Stimulated activated CD4-positive, alpha-beta T cell treated with anti-CD3 and anti-CD28 coated beads, Interleukin-15, amount 100 ng/mL, for 48 hours (primary cell): ENCODE measurements at places on chromosomes 2 and 18.

DNA sequence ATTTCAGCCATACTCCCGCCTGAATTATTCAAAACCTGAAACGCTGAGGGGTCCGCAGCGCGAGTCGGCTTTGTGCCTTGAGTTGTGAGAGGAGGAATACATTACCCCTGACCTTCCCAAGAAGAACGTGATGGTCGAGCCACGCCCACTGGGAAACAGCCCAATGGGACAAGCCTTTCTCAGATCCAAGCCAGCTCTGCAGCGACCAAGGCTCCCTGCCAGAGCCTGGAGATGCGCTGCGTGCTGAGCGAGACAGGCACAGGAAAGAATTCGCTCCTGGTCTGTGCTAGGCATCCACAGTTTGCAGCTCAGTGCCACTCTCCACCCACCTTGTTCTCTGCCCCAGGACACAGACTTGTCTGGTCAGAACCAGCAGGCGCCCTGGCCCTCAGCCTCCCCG is 74.1 kb upstream of the GLI2 start:
- DNase-seq, result no peak

DNA sequence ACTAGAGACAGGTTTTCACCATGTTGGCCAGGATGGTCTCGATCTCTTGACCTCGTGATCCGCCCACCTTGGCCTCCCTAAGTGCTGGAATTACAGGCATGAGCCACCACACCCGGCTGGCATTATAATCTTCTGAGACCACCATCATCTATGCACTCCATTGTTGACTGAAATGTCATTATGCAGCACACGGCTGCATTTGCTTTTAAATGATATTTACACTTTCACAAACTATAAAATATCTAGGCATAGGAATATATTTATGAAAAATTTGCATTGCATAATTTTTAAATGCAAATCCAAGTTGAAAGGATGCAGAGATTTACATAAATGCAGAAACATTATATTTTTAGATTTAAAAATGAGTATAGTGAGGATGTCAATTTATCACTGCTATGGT is 30.0 kb upstream of the ANKRD44 start:
- DNase-seq, result no peak

DNA sequence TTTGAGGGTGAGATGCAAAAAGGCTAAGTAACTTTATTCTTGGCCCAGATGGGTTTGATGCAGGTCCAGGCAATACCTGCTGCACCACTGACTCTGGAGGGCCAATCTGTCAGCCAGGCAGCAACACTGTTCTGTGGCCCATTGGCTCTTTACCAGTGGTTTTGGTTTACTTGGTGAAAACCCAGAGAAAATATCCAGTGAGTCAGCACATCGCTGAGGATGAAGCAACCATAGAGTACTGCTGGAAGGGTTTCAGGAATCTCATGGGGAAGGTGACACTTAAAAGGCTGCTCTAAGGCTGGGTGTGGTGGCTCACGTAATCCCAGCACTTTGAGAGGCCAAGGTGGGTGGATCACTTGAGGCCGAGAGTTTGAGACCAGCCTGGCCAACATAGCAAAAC is 192.5 kb upstream of the FAM98A start:
- DNase-seq, result no peak

GRCh38 chr2:227973241-227973640 is 101.8 kb downstream of the DAW1 start:
- DNase-seq, result no peak

- DNase-seq, result no peak
Measured at GRCh38 chr18:31454066-31454708, 6.6 kb downstream of the DSG3 start.

DNA sequence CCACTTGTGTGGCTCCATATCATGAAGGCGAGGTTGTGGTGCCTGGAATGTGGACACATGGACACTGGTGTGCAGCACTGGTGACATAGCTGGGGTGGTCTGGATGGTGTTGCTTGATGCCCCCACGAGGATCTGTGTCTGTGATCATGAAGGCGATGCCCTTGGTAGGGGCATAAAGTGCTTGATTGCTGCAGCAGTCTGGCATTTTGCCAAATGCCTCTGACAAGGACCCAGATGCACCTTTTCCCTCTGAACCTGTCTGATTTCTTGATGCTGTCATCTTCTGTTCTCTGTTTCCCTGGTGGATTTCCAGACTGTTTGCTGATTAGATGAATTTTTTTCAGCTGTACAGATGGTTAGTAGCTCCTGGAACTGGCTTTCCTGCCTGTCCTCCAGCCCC is 752.0 kb upstream of the HS6ST1 start:
- no peak for DNase-seq

- no peak for DNase-seq
Measured at GRCh38 chr18:35581898-35582641, 530 bp downstream of the GALNT1 start.

GRCh38 chr2:191566344-191566743 is 111.6 kb upstream of the NABP1 start:
- DNase-seq, result peak; percentile 22

- no peak for DNase-seq
Measured at GRCh38 chr2:40719414-40719813, 267.5 kb upstream of the SLC8A1 start.

DNA sequence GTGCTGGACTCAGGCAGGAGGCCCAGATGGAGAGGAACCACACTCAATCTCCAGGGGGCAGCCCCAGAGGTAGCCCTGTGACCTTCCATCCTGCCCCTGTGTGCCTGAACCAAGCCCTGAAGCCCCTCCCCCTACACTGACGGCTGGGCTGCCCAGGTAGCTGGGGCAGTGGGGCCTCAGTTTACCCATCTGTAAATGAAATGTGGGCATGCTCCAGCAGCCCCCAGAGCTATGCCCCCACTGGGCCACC is 15.8 kb downstream of the CROCC2 start:
- DNase-seq, result no peak

DNA sequence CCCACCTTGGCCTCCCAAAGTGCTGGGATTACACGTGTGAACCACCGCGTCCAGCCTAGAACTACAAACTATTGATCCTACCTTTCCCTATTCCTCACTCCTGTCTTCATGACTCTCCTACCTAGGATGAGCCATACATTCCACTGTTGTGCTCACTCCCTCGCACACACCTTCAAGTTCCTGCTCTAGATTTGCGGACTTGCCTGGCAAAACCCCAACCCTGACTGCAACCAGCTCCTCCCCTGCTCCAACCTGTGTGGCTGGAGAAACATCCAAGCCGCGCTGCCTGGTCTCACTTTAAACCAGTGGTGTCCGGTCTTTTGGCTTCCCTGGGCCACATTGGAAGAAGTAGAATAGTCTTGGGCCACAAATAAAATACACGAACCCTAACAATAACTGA is 5.0 kb upstream of the DNPEP start:
- DNase-seq, result no peak

DNA sequence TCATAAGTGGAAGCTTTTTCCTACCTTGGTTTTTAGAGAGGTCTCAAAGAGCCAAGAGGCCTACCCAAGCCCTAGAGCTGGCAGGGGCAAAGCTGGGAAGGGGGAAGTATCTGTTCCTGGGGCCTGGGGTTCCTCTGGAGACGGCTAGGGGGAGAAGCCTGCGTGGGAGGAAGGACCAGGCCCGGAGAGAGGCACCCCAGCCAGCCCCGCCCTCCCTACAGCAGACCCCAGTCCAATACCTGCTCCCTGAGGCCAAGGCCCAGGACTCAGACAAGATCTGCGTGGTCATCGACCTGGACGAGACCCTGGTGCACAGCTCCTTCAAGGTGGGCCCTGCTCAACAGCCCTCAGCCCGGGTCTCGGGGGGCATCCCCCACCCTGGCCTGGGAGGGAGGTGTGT is 2.2 kb downstream of the CTDSP1 start:
- no peak for DNase-seq

- no peak for DNase-seq
Measured at GRCh38 chr2:201925056-201925455, 108.6 kb upstream of the FZD7 start.

DNA sequence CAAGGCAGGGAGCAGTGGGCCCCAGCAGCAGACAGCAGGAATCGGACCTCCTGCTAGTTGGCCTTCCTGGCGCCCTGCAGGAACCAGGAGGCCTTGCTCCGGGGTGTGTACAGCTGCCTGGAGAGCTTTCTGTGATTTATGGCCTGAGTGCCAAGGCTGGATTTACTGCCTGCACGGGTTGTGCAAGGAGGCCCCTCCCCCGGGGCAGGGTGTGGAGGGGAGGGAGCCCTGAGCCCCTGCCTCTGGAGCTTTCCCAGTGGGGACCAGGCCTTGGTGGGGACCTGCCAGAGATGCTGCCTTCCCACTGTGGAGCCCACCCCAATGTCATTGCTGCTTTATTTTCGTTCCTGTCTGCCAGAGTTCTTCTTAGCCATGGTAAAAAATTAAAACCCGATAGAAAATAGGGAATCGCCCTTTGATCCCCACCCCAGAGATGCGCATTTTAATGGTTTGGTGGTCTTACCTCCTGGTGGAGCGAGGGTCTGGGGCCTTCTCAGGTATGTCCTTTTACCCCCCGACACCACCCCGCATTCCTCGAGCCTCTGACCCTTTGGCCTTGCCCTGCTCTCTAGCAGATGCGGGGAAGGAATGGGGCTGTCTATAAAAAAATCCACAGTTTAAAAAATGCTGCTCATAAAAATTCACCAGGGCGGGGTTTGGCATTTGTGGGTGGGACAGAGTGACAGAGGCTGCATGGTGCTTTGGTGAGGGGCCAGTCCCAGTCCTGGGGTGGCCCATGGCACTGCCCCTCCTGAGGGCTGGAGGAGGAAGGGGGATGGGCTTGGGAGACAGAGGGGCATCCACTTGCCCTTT is 6.9 kb upstream of the RALB start:
- DNase-seq, result no peak
